ENCODE measurements at places on chromosomes 1 and 21. TPM values are rescaled to one million over a fixed set of nuclear protein-coding genes. Genes with fewer than 3 reads are reported as not detected.

The OR2AK2 gene
- not detected for total RNA-seq

The GPR25 gene
- total RNA-seq = not detected

The NLRP3 gene
- total RNA-seq = 0.18 TPM

The SLFNL1 gene
- total RNA-seq = not detected
